Activated CD4-positive, alpha-beta memory T cell treated with anti-CD3 and anti-CD28 coated beads, Interleukin-2, amount 10 ng/mL, durations not matched to agents 7 days and 5 days (primary cell): ENCODE measurements at places on chromosomes 4 and X. TPM values are rescaled to one million over a fixed set of nuclear protein-coding genes. Genes with fewer than 3 reads are reported as not detected.

The PAGE2B gene
- total RNA-seq = not detected

The MTMR1 gene
- 43.0 TPM for total RNA-seq

The XAGE2 gene
- not detected for total RNA-seq

The CCKAR gene
- total RNA-seq = not detected

The CTAG2 gene
- total RNA-seq = not detected

The NIPAL1 gene
- 0.78 TPM for total RNA-seq

The DCUN1D4 gene
- total RNA-seq = 28.9 TPM

The LANCL3 gene
- total RNA-seq = 0.23 TPM

The MAGEC1 gene
- total RNA-seq = not detected

The SULT1B1 gene
- 3.9 TPM for total RNA-seq

- no peak for DNase-seq
Observed at GRCh38 chrX:107571296-107571998, 56.9 kb upstream of the PRPS1 start.

GRCh38 chr4:92128676-92129075 lies 175.1 kb upstream of the GRID2 start:
- DNase-seq = no peak

DNA sequence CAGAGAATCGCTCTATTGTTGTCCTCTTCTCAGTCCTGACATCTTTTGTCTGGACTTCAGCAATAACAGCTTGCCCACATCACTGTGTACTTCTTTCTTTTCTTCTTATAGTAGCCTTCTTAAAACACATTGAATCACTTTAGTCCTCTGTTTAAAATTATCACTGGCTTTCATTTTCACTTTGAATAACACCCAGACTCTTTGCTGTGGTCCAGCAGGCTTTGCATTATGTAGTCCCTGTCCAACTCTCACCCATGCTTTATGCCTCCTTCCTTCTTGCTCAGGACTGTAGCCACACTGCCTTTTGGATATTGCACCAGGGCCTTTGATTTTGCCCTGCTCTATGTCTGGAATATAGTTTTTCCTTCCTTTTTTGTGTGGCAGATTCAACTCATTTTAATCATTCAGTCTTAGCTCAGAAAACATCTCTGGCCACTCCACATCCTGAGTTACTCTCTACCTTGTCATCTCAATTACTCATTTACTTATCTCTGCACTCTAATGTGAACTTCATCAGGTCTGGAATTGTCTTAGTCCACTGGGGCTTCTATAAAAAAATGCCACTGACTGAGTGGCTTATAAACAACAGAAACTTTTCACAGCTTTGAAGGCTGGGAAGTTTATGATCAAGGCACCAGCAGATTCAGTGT lies 168.2 kb downstream of the C4orf33 start:
- no peak for DNase-seq

DNA sequence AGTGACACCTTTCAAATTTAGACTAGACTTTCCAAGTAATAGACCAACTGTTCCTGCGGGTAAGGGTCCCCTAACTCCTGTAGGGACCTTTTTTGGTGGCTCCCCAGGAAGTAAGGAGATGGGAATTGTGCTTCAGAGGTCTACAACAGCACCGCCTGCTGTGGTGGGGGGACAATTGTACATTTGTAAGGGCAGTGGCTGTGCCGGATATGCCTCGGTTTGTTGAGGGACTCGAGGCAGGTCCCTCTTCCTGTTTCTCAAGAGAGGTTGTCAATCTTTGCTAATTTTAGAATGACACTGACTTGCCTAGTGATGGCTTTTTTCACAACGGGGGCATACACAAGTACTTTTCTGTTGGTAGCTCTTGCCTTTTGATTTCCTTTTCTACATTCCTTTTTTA lies 15.5 kb upstream of the HSD17B11 start:
- DNase-seq = no peak

DNA sequence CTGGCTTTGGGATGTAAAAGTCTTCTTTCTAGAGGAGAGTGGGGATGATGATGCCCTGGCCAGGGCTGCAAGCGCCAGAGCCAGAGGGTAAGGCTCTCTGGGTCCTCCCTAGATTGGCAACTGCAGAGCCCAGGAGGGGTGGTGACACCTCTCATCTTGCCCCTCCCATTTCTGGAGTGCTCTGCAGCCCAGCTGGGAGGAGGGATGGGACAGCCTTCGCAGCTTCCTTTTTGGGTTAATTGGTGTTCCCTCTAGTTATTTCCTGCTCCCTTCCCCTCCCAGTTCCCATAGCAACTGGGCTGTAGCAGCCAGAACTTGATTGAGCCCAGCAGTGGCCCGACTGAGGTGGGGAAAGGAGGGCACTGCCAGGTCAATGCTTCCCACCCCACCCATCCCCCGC lies 19.2 kb downstream of the NALF2 start:
- DNase-seq = no peak

DNA sequence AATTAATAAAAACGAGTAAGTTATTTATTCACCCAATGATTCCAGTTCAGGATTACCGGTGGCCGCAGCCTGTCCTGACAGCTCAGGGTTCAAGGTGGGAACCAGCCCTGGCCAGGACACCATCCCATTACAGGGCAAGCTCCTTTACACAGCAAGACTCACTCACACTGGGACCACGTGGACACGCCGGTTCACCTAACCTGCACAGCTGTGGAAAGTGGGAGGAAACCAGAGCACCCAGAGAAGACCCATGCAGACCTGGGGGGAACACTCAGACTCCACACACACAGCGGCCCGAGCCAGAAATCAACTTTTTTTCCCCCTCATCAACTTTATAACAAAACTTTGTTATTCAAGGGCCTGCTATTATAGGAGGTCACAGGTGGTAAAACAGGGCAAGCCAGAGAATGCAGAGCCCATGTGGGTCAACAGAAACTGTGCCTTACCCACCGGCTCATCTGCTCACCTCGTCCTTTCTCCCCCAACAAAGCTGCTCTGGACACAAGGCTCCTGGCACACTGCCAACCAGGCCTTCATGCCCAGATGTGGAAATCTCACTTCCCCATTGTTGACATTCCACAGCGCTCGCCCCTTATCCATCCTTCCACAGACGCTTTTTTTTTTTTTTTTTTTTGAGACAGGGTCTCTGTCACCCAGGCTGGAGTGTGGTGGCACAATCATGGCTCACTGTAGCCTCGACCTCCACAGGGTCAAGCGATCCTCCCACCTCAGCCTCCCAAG lies 8.0 kb upstream of the ODAPH start:
- DNase-seq = no peak

DNA sequence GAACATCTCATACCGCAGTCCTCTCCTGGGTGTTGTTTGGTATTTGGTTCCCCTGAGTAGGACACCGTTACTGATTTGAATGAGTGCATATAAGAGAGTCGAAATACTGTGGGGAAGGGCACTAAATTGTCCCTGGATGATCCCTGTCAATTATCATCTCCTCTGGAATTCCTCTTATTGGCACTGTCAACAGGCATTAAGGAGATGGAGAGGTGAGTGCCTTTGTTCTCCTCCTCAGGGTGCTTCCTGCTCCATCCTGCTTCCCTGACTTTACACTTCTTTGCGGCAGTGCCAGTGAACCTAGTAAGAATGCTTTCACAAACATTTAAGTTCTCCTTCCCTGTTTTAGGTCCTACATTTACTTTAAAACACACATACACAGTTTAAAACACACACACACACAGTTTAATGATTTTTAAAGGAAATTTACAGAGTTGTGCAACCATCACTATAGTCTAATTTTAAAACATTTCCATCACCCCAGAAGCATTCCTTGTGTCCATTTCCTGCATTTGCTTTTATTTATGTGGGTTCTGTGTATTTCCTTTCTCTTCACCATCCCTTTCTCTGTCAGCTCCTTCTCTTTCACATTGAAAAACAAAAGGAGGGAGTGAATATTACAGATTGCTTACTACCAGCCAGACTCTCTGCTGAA lies 20.9 kb upstream of the ZRSR2 start:
- DNase-seq = no peak

GRCh38 chrX:149950681-149951080 lies 12.4 kb upstream of the EOLA2 start:
- no peak for DNase-seq

GRCh38 chrX:85244450-85245211 lies 840 bp downstream of the ZNF711 start:
- DNase-seq = no peak

DNA sequence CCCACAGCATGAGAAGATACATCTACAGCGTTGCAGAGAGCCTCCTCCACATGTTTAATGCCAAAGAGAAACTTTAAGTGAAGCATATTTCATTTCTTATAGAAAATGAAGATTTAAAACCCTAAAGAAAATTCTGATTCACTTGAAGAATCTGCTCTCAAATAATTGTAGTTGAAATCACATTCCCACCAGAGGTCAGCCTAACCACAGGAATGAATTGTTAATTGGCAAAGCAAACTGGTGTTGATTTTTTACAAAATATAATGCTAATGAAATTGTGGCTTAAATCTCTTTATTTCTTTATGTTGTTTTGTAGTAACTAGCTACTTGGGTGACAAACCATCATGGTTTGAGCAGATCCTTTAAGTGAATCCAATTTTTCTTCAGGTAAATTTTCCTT lies 31.1 kb upstream of the WDR17 start:
- DNase-seq = no peak

DNA sequence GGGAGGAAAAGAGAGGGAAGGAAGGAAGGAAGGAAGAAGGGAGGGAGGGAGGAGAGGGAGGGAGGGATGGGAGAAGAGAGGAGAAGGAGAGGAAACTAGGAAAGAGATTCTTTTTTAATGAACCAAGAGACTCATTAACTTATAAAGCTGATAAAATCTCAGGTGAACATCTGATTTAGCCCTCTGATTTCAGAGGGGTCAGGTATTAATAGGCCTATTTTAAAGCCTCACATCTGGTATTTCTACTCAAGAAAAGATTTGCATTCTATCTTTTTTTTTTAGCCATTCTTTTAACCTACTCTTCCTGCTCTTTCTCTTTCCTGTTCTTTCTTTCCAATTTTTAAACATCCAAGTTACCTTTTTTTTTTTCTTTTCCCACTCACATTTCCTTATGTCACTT lies 103.3 kb upstream of the CPEB2 start:
- DNase-seq = no peak

- DNase-seq = no peak
Observed at GRCh38 chrX:10112510-10112909, 44.3 kb upstream of the CLCN4 start.

- no peak for DNase-seq
Observed at GRCh38 chrX:154401918-154402621, 3.9 kb downstream of the RPL10 start.

DNA sequence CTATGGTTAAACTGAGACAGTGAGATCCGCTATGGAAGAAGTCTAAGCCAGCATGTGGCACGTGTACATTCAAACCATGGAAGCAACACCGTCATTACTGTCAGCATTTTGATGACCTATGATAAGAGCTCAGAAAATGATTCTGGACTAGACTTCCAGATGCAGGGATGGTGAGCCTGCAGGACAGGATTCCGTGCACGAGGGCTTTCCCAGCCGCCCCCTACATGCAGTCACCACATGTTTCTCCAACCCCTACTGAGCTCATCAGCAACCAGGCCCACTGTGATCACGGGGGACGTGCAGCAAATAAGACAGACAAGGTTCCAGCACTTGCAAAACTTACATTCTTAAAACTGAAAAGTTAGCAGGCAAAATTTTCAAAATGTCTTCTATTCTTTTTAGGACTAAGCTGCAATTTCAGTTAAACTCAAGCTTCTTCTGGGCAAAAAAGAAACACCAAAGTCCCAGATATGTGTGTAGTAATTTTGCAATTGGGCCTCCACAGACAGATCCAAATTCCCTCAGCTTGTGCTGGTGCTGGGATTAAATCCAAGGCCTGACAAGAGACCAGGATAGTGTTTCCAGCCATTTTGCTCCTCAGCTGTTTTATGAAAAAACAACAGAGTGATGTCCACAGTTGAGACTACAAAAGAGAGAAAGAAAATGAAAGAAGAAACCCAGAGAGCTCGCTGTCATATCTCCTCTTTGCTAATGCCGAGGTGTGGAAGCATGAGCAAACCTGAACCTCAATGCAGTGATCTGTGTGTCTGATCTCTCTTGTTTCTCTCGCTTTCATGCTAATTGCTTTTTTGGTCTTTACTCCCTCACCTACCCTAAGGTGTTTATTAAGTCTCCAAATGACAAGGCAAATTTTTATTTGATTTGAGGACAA lies 118.2 kb downstream of the AFAP1 start:
- no peak for DNase-seq

GRCh38 chrX:17411205-17411604 lies 36.2 kb downstream of the NHS start:
- no peak for DNase-seq

DNA sequence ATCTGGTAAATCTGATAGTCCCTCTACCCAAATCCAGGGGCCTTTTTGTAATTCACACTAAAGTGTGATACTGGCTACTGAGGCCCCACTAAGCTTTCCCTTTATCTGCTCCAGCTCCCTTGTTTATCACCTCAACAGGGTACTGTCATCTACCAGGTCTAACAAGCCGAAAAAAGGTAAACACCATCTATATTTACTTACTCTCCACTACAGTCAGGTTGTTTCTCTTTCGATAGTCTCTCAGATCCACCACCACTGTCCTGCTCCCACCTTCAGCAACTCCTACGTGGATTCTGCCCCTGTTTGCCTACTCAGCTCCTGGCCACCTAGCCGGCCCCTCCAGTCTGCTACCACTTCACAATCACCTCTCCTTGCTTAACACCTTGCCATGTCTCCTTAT lies 3.3 kb downstream of the ITIH6 start:
- DNase-seq = no peak

- DNase-seq = no peak
Observed at GRCh38 chr4:86280246-86280645, 79.6 kb downstream of the MAPK10 start.

- DNase-seq = no peak
Observed at GRCh38 chrX:20641954-20642353, 375.2 kb upstream of the RPS6KA3 start.

DNA sequence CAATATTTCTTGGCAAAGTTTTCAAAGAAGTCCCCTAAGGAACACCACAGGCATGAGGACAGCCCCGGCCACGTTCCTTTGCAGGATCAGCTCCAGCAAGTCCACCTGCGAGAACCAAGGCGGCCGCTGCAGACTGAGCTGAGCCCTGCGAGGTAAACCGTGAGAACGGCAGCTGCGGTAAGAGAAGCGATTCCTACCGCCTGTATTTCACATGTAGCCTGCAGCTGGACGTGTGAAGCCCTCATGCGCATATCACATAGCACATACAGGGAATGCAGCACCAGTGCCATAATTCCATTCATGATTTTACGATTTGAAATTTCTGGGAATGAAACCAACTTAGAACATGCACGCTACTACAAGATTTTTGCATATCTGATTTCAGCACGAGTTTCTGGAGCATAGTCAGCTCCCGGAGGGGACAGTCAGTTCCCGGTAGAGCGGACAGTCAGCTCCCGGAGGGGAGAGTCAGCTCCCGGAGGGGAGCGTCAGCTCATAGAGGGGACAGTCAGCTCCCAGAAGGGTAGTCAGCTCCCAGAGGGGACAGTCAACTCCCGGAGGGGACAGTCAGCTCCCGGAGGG lies 41.7 kb downstream of the FGFRL1 start:
- no peak for DNase-seq

DNA sequence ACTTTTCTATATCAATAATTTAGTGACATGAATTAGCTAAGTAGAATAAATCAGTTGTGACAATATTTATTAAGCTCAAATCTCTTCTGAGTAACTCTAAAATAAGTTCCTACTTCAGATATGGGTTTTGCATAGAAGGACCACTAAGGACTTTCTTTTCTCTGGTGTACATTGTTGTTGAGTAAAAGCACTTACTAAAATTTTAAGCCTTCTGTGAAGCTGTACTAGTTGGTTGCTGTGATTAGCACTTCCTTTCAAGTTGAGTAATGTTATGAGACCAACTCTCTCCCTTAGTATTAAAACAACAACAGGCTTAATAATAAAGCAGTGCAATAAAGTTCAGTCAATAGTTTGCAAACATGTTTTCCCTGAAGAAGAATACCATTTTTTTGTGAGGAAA lies 667.4 kb upstream of the NDST4 start:
- DNase-seq = no peak
